ENCODE measurements at places on chromosomes 13 and 19. TPM values are rescaled to one million over a fixed set of nuclear protein-coding genes. Genes with fewer than 3 reads are reported as not detected.

DNA sequence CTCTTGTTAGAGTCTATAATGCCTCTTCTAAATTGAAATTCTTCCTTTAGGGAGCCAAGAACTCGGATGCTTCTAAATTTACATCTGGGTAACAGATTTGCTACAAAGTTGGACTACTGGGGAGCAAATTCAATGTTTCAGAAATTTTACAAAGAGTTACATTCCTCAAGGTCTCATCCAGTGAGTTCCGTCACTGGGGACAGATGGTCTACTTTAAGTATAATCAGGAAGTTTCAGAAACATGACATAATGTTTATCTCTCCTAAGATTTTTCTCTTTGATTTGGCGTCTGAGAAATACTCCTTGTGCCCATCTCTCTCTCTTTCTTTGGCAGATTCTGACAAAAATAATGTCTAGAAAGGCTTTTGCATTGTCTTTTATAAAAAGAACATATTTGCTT is 81.5 kb upstream of the MBNL2 start:
- DNase-seq = no peak

GRCh38 chr19:7902796-7903243 is 857 bp upstream of the MAP2K7 start:
- no peak for DNase-seq

DNA sequence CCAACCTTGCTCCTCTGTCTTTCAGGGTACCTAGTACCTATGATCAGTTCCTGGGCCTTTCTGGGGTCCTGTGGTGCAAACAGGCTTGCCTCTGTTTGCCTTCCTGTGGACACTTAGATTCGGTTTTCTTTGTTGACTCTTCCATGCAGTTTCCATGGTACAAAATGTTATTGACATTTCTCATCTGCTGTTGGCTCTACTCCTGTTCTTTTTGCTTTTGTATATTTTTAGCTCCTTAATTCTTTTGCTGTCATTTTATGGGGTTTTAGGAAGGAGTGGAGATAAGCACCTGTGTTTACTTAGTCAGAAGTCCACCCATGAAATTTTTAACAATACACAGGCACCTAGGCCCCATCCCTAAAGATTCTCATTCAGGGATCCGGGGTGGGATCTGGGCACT is 20.5 kb upstream of the CNMD start:
- no peak for DNase-seq

GRCh38 chr19:19103167-19103566 is 35.1 kb downstream of the TMEM161A start:
- peak; percentile 19 for DNase-seq

DNA sequence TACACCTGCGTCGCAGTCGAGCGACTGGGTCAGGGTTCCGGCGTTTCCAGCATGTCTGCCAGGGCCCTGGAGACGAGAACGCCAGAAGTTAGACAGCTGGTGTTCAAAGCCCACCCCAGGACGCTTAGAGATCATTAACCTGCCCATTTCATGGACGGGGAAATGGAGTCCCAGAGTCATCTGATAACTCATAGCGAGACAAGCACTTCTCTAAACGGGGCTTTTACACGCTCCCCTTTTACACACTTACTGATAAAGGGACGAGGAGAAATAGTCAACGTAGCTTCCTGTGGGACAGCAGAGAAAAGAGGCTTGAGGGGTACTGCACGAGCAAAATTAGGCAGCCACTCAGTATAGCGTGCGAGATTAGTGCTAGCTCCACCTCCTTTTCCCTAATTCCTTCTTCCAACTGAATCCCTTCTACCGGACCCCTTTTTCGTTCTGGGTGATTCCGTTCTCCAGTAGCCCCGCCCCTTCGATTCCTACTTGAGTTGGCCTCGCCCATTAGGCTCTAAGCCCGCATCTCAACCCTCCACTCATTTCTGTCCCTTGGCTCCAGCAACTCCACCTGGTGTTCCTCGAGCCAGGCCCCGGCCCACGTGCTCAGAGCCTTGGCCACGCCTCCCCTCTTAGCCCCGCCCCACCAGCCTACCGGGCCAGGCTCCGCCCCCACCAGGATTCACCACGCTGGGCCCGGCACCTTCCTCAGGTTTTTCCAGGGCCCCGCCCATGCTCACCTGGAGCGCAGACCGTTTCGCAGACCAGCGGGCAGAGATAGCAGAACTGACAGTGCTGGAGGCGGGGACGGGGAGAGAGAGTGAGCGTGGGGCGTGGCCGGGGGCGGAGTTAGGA is 3.7 kb downstream of the HRC start:
- DNase-seq = peak; percentile 84

DNA sequence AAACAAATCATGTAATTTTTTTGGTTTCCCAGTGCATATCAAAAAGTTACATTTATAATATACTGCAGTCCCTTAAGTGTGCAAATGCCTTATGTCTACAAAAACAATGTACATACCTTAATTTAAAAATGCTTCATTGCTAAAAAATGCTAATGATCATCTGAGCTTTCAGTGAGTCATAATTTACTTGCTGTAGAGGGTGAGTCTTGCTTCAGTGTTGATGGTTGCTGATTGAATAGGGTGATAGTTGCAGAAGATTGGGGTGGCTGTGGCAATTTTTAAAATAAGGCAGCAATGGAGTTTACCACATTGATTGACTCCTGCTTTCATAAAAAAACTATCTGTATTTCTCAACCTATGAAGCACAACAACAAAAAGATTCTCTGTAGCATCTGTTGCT is 613.9 kb downstream of the TBC1D4 start:
- no peak for DNase-seq

DNA sequence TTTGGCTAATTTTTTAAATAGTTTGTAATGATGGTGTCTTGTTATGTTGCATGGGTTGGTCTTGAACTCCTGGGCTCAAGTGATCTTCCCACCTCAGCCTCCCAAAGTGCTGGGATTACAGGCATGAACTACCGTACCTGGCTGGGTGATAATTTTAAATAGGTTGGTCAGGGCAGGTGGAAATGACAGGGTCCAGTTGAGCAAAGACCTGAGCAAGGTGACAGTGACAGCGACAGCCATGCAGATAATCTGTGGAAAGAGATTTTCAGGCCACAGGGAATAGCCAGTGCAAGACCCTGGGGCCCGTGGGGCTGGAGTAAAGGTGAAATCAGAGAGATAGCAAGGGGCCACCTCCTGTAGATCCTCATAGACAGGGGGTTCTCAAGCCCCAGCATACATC is 3.5 kb downstream of the SPACA6 start:
- DNase-seq = no peak

- DNase-seq = no peak
Observed at GRCh38 chr13:100660761-100661160, 13.8 kb downstream of the TMTC4 start.

DNA sequence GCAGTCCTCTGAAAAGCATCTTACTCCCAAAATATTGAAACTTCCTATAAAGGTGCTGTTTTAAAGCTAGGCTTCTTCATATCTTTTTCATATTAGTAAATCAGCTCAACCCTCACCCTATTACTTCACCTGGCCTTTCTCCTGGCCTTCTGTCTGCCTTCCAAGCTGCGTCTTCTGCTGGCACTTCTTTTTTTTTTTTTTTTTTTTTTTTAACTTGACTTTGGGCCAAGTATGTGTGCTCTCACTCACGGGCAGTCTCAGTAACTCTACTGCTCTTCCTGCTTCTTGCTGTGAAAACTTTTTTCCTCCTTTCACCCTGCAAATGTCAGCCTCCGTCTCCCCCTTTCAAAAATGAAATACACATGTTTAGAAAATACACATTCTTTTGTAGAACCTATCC is 41.2 kb upstream of the KCTD4 start:
- DNase-seq = no peak

DNA sequence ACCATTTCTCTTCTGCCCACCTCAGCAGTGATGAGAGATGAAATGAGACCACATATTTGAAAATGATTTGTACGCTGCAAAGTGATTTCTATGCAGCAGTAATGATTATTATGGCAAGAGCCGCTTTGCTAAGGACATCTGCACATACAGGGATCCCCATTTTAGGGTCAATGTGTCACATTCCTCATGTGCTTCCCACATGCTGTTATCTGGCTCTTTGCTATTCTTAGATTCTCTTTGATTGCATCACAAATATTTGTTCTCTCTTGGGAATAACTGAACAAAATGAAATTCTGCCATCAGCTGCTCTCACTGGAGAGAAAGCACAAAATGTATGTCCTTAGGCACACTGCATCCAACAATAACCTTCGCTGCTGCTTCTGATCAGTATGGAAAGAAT is 209.5 kb upstream of the IPO5 start:
- DNase-seq = no peak

- no peak for DNase-seq
Observed at GRCh38 chr13:27138457-27139093, 33.0 kb downstream of the USP12 start.

- DNase-seq = no peak
Observed at GRCh38 chr13:31209172-31209840, 9.5 kb downstream of the B3GLCT start.

DNA sequence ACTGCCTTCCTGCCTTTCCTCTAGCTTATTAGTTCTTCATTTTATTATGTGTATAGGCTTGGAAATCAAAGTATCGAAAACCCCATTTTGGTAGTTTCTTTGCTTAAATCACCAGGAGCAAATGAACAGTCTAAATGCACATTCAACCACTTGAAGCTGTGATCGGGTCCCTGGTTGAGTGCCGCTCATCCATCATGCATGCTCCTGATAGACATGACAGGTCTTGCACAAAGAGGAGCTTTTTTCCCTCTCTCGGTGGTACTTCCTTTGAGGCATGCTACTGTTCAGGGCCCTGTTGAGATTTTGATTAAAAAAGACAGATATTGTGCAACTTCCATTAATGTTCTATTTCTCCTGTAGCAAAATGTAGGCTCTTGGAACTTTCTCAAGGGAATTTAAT is 185.8 kb downstream of the OLFM4 start:
- DNase-seq = no peak

- no peak for DNase-seq
Observed at GRCh38 chr13:113534236-113534860, 43.8 kb upstream of the DCUN1D2 start.

DNA sequence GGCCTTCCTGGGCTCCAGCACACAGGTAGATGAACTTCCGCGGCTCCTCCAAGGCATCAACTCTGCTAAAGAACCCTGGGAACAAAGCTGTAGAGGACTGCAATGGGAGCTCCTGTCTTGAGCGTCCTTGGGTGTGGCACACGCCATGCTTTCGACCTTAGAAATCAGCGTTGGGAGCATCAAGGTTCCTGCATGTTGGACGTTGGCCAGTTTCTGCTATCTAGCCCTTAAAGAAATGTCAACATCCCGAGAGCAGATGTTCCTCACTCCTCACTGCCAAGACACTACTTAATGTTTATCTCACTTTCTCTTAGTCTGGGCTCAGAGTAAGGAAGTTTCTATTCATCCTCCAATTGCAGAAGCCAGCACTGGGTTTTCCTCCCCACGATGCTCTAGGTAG is 70.6 kb upstream of the MEDAG start:
- DNase-seq = no peak

DNA sequence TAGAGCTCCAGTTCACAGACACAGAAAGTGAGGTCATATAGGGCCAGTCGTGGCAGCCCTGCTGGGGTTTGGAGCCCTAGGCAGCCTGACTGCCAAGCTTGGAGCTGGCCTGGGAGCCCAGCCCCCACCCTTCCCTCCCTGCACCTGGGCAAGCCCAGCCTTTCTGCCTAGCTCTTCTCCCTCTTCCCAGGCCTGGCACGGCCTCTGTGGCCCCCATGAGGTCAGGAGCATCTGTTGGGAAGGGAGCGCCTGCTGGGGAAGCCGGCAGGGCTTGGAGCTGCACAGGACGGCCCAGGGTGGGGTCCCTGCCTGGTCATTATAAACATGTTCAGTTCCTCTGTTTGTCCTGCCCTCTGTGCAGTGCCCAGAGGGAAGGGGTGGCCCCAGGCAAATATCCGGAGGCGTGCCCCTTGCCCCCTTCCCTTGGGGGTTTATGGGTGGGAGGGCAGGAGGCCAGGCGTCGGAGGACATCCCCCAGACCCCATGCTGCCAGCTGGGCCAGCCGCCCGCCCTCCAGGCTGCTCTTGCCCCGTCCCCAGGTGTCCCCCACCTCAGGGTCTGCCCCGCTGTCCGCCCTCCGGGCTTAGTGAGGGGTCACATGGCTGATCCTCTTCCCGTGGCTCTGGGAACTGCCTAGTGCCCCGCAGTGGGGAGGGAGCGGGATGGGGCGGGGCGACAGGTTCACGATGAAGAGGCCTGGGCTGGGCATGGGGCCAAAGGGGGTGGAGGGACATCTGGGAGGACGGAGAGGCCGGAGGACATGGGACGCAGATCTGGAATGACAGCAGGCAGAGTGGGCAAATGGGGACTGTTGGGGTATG is 30.0 kb upstream of the NCCRP1 start:
- DNase-seq = no peak

DNA sequence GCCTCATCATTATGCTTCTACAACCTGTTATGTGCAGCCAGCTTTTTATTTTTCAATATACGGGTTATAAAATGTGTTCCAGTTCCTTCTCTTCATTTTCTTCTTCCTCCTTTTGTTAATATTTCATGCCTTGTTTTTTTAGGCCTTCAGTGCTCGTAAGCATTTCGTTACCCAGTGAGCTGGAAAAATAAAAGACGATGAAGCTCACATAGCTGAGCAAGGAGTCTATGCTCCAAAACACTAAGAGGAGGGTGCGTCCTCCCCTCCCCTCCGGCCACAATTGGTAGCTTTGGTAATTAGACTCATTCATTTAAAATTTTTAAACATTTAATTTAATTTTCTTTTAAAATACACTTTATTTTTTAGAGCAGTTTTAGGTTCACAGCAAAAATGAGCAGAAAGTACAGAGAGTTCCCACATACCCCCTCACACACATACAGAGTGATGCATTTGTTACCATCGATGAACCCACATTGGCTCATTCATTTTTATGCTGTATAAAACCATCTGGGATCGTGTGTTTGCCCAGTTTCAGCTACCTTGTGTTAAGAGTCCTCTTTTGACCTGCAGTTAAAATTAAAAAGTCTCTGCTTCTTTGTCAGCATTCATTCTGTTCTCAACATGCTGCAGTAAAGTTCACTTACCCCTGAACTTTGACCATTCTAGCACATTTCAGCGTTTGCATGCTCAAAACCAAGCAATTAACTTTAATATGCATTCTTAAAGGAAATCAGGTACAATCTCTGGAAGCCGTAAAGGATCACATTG is 223.9 kb downstream of the LACC1 start:
- DNase-seq = no peak

DNA sequence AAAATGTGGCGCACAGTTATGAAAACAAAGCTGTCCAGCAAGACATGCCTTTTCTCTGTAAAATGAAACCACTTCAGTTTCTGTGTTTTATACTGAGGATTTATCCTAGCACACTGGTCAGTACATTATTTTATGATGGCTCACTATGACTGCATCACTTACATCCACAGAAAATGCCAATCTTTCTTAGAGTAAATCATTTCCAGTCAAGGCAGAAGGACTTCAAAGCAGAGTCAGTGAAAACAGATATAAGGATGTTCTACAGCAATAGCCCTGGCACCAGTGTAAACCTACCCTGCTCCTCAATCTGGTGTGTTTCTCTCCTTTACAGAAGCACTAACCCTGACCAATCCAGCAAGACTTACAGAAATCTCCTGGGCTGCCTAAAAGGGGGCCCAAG is 473.5 kb downstream of the GPC6 start:
- DNase-seq = no peak

Gene GRK1
- not detected for polyA plus RNA-seq

Gene SPACA4
- 0.08 TPM for polyA plus RNA-seq

Gene LILRA2
- not detected for polyA plus RNA-seq

Gene FUT3
- 3.0 TPM for polyA plus RNA-seq

Gene DGKH
- 8.1 TPM for polyA plus RNA-seq

Gene ICAM5
- 0.55 TPM for polyA plus RNA-seq

Gene FGF9
- polyA plus RNA-seq = not detected

Gene IGFL1
- polyA plus RNA-seq = 86.6 TPM

Gene FUT1
- 5.3 TPM for polyA plus RNA-seq

Gene EID2B
- 1.2 TPM for polyA plus RNA-seq

Gene RANBP3
- polyA plus RNA-seq = 61.4 TPM

Gene NHLRC3
- polyA plus RNA-seq = 8.8 TPM

Gene PRR22
- 0.76 TPM for polyA plus RNA-seq

Gene CCDC169
- polyA plus RNA-seq = 0.46 TPM
